NCI-H1092 (cell line): ENCODE measurements at places on chromosomes 11 and 22.
A peak's percentile ranks its signal among the peaks of the same experiment; 100 is the strongest.

- DNase-seq, result no peak
Measured at GRCh38 chr11:35190804-35191348, 51.9 kb downstream of the CD44 start.

GRCh38 chr11:134655189-134655989, 243.3 kb upstream of the B3GAT1 start:
- DNase-seq, result no peak

DNA sequence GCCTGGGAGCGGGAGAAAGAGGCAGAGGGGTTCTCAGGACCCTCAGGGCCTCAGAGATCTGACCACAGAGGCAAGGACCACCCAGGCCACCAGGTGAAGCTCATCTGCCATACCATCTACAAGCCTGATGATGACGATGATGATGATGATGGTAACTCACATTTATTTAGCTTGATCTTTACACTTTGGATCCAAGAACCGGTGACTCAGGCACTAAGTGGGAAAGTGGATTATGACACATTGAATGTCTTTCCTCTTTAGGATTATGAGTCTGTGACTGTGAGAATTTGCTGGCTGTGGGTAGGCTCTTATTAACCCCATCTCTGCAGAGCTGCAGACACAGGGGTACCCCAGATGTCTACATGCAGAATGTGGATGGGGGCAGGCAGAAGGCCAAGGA, 110.3 kb downstream of the DSCAML1 start:
- DNase-seq, result no peak

- no peak for DNase-seq
Measured at GRCh38 chr11:72100009-72100408, 3.1 kb downstream of the LAMTOR1 start.

DNA sequence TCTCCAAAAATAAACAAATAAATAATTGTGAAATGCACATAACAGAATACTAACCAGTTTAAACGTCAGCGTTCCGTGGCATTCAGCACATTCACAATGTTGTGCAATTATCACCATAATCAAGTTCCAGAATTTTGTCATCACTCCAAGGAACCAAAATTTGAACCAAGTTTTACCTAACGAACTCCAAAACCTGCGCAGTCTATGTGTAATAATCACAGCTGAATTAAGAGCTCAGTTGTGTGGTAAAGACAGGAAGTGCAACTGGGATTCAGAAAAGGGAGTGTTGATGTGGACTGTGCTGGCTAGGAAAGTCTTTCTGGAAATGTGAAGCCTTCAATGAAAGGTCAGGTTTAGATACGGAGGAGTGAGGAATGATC, 5.4 kb upstream of the MCAM start:
- no peak for DNase-seq

GRCh38 chr22:50700387-50701075, 27.9 kb downstream of the SHANK3 start:
- no peak for DNase-seq

DNA sequence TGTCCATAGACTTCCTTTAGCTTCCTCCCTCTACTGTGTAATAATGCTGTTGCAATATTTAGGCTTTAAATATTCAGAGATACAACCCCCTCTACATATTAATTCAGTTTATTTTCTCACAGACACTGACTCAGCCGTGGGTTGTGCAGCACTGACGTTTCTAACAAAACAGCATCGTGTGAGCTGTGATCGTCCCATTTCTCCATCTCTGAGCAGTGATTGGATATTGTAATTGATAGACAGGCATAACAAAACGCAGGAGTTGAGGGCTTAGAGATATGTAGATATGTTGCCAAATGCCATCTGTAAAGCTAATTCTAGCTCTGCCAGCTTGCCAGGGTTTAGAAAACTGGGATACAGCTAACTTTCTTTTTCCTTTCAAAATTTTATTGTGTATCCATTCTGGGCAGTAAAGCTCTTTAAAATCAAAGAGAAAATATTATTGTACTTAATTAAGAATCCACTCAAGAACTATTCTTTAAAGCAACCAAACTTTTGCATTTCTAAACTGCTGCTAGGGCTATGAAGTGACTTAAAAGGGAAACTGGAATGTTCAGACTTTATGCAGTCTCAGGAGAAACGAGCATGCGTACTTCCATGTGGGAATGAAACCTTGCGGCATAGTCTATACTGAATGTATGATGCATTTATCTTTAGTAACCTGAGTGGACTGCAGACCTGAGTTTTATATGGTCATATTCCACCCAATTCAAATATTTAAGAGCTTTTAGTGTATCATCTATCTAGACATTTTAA, 22.7 kb downstream of the BTBD10 start:
- DNase-seq, result no peak

DNA sequence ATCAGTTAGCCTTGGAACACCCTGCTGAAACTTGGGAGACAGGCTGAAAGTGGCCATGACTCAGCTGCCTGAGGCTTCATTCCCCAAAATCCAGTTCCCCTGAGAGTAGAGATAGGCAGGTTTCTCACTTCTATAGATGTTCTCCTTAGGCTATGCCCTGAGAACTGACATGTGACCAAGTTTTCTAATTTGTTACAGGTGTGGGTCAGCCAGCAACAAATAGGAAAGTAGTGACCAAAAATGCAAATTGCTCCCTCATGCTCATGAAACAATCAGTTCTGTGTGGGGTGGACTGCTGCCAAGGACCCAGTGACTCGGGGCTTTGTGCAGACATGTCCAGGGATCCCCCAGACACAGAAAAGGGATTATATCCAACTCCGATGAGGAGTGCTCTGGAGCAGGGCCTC, 7.3 kb upstream of the CCDC15 start:
- DNase-seq, result no peak

DNA sequence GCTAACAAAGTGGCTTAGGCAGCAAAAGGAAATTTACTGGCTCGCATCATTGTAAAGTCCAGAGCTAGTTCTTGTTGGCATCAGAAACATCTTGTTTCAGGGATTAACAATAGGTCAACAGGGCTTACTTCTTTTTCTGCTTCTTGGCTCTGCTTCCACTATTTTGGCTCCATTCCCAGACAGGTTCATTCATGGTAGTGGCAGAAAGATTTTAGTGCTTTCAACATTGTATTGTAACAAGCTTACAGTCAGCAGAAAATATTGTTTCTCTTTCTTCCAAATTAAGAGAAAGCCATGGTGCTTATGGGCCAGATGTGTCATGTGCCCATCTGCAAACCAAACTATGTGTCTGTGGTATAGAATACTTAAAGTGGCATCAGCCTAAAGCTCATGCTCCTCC, 315.6 kb downstream of the RAB38 start:
- no peak for DNase-seq

- DNase-seq, result no peak
Measured at GRCh38 chr11:73810637-73811036, 23.0 kb downstream of the MRPL48 start.

DNA sequence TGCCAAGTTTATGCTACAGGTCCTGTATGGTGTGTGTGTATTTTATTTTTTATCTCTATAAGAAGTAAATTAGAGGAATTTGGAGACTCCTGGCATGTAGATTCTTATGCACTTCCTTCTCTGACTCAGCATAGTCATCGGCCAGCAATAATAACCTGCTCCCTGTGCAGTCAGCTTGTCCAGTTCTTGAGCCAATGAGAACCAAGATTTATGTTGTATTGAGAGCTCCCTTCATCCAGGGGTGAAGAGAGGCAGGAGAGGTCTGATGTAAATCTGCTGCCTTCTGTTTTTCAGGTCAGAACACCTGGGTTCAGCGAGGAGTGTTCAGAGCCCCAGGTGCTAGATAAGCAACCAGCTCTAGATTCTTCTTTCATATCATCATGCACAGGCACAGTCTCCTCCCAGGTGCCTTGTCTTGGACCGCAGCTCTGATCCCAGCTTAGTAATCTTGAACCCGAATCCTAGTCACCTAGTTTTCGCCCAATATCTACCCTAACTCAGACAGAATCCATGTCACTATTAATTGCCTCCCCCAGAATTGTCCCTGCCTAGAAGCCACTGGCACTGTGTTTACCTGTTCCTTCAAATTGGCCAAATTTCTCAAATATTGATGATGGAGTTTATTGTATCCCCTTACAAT, 328.2 kb upstream of the NCAM1 start:
- no peak for DNase-seq

GRCh38 chr22:50684986-50685385, 12.4 kb downstream of the SHANK3 start:
- no peak for DNase-seq

- no peak for DNase-seq
Measured at GRCh38 chr11:65246506-65246905, 15.3 kb upstream of the POLA2 start.

- DNase-seq, result peak; percentile 30
Measured at GRCh38 chr11:130163346-130164220, 4.0 kb downstream of the ST14 start.

DNA sequence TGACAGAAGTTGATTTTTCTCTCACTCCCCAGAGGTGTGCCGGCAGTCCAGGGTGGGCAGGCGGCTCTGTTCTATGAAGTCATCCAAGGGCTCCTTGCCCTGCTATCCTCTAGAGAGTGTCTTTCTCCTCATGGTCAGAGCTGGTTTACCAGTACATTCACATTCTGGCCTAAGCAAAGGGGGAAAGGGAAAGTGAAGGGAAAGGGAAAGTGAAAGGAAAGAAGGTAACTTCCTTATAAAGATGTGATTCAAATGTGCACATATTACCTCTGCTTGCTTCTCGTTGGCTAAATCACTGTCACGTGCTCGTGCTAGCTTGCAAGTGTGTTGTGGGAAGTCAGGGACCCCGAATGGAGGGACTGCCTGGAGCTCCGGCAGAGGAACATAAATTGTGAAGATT, 2.9 kb upstream of the HTATIP2 start:
- DNase-seq, result no peak

- DNase-seq, result no peak
Measured at GRCh38 chr11:130180491-130180890, 20.9 kb downstream of the ST14 start.

GRCh38 chr11:79939111-79939510, 498.3 kb upstream of the TENM4 start:
- DNase-seq, result no peak

DNA sequence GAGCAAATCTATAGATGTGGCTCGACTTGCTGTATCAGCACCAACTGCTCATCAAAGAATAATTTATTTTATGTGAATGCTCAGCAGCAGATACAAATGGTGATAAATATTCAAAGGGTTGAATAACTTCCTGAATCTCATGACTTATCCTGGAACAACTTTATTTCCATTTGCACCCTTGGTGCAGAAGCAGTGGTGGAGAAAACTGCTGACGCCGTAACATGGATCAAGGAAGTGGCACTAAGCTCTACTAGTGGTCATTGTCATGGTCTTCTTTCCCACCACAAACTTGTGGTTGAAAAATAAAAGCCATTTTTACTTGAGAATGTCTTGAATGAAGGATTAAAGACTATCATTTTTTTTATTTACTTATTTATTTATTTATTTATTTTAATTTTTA, 14.6 kb downstream of the MARK2 start:
- DNase-seq, result no peak
